Right lung (tissue), 10 donors: ENCODE measurements at places on chromosomes 1 and 21.
A peak's percentile ranks its signal among the peaks of the same experiment; 100 is the strongest.

- DNase-seq: no peak
These were observed 110.3 kb downstream of the MRPL39 start for GRCh38 chr21:25496825-25497482.

- DNase-seq: no peak
These were observed 65.0 kb upstream of the FAM20B start for GRCh38 chr1:178960482-178961240.

DNA sequence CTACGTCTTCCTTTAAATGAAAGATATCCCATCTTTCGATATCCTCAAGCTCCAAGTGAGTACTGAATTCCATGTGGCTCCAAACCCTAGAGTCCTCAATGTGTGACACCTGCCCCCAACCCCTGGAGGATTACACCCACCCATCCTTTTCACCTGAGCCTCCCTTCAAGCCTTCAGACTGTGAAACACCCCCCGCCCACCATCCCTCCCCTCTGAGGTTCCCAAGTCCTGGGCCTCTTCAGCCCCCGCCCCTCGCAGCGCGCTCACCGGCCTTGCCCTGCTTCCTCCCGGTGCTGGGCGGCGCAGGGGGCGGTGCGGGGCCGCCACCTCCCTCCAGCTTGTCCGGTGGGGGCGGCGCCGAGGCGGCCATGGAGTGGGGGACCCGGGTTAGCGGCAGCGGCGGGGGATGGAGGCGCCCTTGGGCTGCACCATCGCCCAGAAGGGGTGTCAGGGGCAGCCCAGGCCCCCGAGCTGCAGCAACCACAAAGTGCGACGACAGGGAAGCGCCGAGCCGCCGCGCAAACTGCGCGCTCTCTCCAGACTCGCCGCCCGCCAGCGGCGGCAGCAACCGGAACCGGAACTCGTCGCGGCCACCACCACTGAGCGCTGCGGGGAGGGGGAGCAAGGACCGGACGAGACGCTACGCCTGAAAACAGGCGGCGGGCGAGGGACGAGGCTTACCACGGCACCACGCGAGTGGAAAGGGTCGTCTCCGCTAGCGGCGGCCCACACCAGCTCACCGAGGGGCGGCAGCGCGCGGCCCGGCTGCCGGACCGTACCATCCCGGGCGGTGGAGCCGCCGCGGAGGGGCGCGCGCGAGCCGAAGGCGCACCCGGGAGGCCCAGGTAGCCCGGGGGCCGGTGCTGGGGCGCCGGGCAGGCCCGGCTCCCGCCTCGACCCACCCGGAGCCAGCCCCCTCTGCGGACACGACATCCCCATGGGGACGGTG, at the start of gene PYGO2:
Gene PYGO2 (minus strand): TSS at position 576 of the 949 bp plus-strand sequence. CDS start 206 bp downstream, at position 370.
- DNase-seq: peak; percentile 86

DNA sequence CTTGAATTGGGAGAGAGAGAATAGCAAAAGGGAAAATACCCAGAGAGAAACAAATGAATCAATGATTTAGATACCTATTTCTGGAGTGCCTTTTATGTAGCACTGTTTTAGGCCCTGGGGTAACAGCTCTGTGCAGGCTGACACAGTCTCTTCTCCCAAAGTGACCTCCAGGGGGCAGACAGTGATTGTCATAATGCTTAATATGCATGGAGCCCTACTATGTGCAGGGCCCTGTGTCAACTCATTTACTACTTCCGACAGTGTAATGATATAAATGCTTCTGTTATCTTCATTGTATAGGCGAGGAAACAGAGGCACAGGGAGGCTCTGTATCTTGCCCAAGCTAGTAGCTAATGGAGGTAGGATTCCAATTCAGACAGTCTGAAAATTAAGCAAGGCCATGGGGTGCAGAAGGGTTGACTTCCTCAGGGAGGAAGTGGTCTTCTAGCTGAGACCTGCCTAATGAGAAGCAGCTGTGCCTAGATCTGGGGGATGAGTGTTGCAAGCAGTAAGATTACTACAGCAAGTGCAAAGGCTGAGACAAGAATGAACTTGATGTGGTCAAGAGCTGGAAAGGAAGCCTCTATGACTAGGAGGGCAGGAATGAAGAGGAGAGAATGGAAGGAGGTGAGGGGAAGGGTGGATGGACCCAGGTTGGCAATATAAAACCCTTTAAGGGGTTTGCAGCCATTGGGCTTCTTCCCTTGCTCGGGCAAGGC, 16.2 kb upstream of the SERINC2 start:
- no peak for DNase-seq

DNA sequence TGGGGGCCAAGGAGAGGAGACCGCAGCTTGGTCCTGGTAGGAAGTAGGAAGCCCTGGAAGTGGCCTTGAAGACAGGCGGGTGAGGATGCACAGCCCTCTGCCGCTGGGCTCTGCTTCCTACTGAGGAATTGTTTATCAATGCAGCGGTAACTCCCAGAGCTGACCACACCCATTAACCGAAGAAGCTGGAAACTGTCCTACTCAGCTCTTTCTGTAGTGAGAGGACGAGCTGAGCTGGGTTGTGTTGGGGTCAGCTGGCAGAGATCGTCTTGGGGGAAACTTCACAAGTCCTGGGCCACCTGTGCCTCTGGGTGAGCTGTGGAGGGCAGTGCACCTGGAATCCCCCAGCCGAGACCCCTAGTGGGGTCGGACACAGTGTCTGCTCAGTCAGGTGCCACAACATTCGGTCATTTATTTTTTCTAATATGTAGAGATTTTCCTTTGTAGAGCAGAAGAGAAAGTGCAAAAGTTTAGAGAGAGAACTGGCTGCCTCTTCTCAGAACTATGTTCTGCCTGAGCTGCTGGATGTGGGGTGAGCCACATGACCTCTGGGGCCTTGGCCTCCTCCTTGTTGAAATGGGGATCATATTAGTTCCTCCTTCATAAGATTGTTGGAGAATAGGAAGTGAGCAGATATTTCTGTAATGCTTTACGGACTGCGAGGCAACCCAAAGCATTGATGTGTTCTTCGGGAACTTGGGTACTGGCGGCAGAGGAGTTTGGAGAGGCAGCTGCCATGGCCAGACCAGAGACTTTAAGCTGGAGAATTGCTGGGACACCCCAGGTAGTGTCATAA, 3.6 kb downstream of the NECAP2 start:
- no peak for DNase-seq

DNA sequence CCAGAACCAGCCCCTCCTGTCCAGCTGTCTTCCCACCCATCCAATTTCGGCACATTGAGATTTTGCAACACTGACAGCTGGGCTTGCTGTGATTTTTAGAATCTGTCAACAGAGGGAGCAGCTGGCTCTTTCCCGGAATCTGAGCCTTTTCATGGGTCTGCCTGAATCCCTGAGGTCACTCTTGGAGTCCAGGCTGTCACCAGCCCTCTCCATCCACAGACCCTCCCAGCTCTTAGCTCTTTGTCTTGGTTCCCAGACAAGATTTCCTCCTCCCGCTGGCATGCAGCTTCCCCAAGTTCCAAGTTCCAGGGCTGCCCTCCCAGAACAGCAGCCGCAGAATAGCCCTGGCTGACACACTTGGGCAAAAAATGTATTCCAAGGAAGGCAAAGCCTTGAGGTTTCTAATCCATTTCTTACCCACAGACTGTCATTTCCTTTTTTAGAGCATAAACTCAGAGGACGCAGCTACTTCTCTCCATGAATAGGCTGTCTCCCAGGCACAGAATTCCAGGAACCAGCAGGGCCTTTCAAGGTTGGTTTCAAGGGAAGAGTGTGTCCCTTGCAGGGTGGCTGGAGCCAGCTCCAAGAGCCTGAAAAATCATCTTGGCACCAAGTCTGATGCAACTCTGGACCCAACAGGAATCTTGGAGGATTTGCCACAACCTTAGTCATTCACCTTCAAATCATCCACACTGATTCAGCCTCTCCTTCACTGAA, 7.1 kb upstream of the TMEM61 start:
- peak; percentile 58 for DNase-seq

DNA sequence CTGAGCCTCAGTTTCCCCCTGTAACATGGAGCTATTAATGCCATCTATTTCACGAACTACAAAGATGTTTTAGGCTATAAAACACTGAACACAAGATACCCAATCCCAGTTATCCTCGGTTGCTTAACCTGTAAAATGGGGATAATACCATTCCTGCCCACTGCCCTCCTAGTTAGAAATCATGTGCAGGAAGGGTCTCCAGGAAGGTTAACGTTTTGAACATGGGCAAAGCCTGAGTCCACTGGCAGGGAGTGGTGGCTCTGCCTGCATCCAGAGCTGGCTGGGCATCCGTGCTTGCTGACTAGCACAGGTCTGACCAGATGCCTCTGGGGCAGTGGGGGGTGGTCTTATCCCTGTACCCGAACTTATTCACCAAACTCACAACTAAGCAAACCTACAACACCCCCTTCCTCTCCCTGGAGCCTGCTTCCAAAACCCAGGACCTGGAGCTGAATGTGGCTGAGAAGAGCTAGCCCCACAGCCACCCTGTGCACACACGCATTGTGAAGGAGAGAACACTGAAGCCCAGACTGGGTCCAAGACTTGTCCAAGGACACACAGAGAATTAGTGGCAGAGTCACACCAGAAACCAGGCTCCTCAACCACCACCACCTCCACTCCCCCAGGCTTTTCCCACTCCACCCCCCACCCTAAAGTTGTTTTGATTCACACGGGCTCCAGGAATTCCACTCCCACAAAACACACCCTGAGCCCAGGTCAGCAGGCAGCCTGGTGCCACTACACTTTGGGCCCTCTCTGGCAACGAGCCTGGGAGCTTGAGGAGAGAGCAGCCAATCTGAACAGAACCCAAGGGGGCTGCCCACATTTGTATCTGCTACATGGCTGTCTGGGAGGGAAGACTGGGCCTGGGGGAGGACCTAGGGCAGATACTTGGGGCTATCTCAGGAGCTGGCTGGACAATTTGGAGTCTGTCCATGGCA, 1.6 kb downstream of the E2F2 start:
- no peak for DNase-seq

DNA sequence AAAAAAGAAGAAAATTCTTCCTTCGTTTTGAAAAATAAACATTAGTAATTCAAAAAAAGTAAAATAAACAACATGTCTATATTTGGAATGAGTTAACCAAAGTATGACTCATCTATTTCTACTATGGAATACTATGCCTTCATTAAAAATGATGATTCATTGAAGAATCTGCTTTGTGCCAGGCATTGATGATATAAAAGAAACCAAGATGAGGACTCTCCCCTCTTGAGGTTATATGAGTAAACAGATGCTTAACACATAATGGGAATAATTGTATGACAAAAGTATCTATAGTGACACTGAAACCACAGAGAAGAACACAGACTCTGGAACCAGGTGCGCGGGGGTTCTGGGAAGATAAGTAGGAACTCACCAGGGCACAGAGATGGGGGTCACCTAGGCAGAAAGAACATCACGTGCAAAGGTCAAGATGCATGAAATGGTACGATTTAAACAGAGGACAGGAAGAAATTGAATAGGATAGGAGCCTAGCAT, 18.8 kb downstream of the ELF3 start:
- no peak for DNase-seq

GRCh38 chr1:119885903-119886783, 10.2 kb downstream of the ADAM30 start:
- DNase-seq: no peak
